ENCODE measurements at places on chromosomes 16 and 17. TPM values are rescaled to one million over a fixed set of nuclear protein-coding genes. Genes with fewer than 3 reads are reported as not detected.

Gene HID1
- total RNA-seq = not detected

Gene ITGAX
- total RNA-seq = not detected

Gene TMEM11
- 18.2 TPM for total RNA-seq

Gene ALOX12B
- total RNA-seq = not detected
